Effector memory CD4-positive, alpha-beta T cell (primary cell): ENCODE measurements at places on chromosomes 2 and 18.

DNA sequence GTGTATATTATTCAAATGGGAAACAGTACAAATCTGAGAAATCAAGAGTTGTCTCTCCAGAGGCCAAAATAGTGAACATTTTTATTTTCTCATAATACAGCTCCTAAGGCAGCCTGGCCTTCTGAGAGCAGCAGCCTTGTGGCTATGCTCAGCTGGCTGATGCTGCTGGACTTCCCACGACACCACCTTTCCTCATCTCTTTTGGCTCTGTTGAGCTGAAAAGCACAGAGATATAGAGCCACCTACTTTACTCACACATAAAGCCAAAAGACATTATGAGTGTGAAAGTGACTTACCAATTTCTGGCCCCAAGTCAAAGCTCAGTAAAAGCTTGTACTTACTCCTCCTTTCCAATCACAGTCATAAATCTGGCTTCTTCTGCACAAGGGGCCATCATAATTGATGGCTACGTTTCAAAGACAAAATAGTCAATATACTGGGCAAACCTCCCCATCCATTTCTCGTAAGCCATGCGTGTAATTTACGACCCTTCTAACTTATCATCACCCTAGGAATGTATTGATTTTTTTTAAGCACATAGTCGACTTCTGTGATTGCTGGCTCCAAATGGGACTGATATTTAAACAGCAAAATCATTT is 18.6 kb upstream of the REG3A start:
- no peaks in the 10 kb centered on the region for H3K27me3 ChIP-seq
- no peaks in the 10 kb centered on the region for H3K4me1 ChIP-seq
- no peak for DNase-seq
- no peaks in the 10 kb centered on the region for H3K36me3 ChIP-seq
- H3K4me3 ChIP-seq, result no peak overlapping the region

DNA sequence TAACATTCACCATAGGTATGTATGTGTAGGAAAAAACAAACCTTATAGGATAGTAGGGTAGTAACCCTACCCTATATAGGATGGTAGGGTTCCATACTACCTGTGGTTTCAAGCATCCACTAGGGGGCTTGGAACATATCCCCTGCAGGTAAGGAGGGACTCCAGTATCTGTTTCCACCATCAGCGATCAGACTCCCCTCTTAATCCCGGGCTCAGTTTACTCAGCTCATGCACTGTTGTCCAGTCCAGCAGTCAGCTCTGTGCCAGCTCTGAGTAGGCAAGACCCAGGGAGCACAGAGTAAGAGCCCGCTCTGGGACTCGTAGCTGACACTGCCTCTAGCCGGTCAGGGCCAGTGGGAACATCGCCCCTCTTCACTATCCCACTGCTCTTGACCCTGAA is 61.7 kb downstream of the MEX3C start:
- no peak overlapping the region for H3K27ac ChIP-seq
- H3K4me1 ChIP-seq, result no peaks in the 10 kb centered on the region
- DNase-seq, result no peak
- H3K36me3 ChIP-seq, result no peaks in the 10 kb centered on the region

DNA sequence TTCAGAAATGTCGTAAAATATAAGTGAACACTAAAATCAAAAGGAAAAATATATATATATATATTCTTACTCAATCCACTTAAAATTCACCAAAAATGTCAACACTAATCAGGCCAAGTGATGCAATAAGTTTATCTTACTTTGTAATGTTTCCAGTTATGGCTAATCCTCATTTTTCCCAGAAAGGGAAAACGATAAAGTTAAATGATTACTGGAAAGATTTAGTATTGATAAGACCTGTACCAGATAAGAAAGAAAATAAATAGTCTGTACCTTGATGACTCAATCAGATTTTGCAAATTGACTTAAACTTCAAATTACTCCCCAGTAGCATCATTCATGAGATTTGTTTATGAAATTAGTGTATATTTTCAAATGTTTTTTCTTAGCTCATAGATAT is 407.0 kb downstream of the LRP1B start:
- no peak overlapping the region for H3K27ac ChIP-seq
- no peak for DNase-seq
- no peaks in the 10 kb centered on the region for H3K27me3 ChIP-seq
- no peaks in the 10 kb centered on the region for H3K4me1 ChIP-seq
- no peaks in the 10 kb centered on the region for H3K36me3 ChIP-seq
- H3K4me3 ChIP-seq, result no peak overlapping the region

GRCh38 chr2:238668426-238668825 is 179.5 kb upstream of the TWIST2 start:
- no peaks in the 10 kb centered on the region for H3K4me1 ChIP-seq
- no peak overlapping the region for H3K4me3 ChIP-seq
- H3K36me3 ChIP-seq, result no peaks in the 10 kb centered on the region
- no peak for DNase-seq
- no peaks in the 10 kb centered on the region for H3K27me3 ChIP-seq

GRCh38 chr2:53629501-53629900 is 138.1 kb upstream of the CHAC2 start:
- DNase-seq, result no peak
- no peak overlapping the region for H3K27ac ChIP-seq
- H3K4me3 ChIP-seq, result no peak overlapping the region
- H3K36me3 ChIP-seq, result no peaks in the 10 kb centered on the region

GRCh38 chr2:20213651-20214565 is 11.0 kb downstream of the SDC1 start:
- no peak for DNase-seq
- no peak overlapping the region for H3K4me3 ChIP-seq
- no peaks in the 10 kb centered on the region for H3K4me1 ChIP-seq
- no peaks in the 10 kb centered on the region for H3K36me3 ChIP-seq
- no peaks in the 10 kb centered on the region for H3K27me3 ChIP-seq

- no peak overlapping the region for H3K27ac ChIP-seq
- no peaks in the 10 kb centered on the region for H3K4me1 ChIP-seq
- H3K36me3 ChIP-seq, result no peaks in the 10 kb centered on the region
- no peak for DNase-seq
- H3K27me3 ChIP-seq, result no peaks in the 10 kb centered on the region
- H3K4me3 ChIP-seq, result no peak overlapping the region
Observed at GRCh38 chr2:26628561-26629345, 12.4 kb downstream of the CIB4 start.

GRCh38 chr2:43370146-43370545 is 143.7 kb upstream of the ZFP36L2 start:
- no peak overlapping the region for H3K4me3 ChIP-seq
- H3K27ac ChIP-seq, result no peak overlapping the region
- no peaks in the 10 kb centered on the region for H3K4me1 ChIP-seq
- no peak for DNase-seq

GRCh38 chr2:120979921-120980320 is 244.3 kb downstream of the GLI2 start:
- no peaks in the 10 kb centered on the region for H3K4me1 ChIP-seq
- no peak for DNase-seq
- no peak overlapping the region for H3K4me3 ChIP-seq

GRCh38 chr2:37664231-37664643 is 7.2 kb downstream of the CDC42EP3 start:
- H3K4me3 ChIP-seq, result no peak overlapping the region
- H3K36me3 ChIP-seq, result no peaks in the 10 kb centered on the region
- no peaks in the 10 kb centered on the region for H3K27me3 ChIP-seq
- H3K27ac ChIP-seq, result no peak overlapping the region
- no peak for DNase-seq

- H3K27ac ChIP-seq, result no peak overlapping the region
- no peak overlapping the region for H3K4me3 ChIP-seq
- no peaks in the 10 kb centered on the region for H3K36me3 ChIP-seq
- no peaks in the 10 kb centered on the region for H3K4me1 ChIP-seq
- H3K27me3 ChIP-seq, result no peaks in the 10 kb centered on the region
- no peak for DNase-seq
Observed at GRCh38 chr18:61847164-61847791, 45.5 kb downstream of the RNF152 start.

DNA sequence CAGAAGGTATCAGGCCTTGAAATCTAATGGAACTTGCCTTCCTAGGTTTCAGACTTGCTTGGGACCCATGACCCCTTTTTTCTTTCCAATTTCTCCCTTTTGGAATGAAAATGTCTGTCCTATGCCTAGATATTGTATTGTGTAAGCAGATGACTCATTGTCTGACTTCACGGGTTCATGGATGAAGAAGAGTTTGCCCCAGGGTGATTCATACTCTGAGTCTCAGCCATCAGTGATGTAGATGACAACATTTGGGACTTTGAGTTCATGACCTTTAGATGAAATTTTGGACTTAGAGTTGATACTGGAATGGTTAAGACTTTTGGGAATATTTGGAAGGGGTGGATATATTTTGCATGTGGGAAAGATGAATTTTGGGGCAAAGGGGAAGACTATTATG is 11.2 kb upstream of the SCYGR5 start:
- H3K27me3 ChIP-seq, result no peaks in the 10 kb centered on the region
- no peaks in the 10 kb centered on the region for H3K36me3 ChIP-seq
- no peaks in the 10 kb centered on the region for H3K4me1 ChIP-seq
- no peak overlapping the region for H3K27ac ChIP-seq

DNA sequence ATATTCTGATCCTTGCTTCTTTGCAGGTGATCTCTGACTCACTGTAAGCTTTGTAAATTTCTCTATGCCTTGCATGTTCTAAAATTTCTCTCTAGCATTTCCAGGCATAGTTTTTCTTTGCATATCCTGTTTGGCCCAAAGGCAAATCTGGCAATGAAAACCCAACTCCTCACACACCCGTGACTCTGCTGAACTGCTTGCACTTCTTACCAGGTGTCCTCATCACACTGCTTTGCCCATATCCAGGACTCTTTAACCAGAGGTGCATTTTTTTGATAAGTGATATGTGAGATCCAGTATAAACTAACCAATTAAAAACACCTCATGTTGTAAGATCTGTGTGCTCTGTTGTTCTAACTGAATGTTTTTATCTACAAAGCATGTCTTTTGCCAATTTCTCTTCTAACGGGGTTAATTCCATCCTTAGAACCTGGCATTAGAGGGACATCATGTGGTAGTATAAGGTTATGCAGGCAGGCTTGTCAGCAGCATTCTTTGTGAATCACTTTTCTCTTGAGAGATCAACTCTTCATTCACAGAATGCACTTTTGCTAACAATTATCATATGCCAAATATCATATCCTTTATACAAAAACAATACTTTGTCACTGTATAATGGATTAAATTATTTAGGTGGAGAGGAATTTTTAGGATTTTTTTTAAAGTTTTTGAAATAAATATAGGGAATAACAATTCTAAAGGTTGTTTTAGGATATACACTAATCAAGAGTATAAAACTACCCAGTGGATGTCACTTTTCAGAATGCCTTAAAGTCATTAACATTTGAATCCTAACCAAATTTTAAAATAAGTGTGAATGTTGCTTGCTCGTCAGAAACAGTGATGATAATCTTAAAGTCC is 20.8 kb upstream of the TMX3 start:
- no peaks in the 10 kb centered on the region for H3K27me3 ChIP-seq
- no peak overlapping the region for H3K27ac ChIP-seq
- no peaks in the 10 kb centered on the region for H3K4me1 ChIP-seq

- H3K27me3 ChIP-seq, result no peaks in the 10 kb centered on the region
- H3K36me3 ChIP-seq, result no peaks in the 10 kb centered on the region
- no peak overlapping the region for H3K4me3 ChIP-seq
- no peak overlapping the region for H3K27ac ChIP-seq
- no peak for DNase-seq
- no peaks in the 10 kb centered on the region for H3K4me1 ChIP-seq
Observed at GRCh38 chr2:56021579-56021978, 98.0 kb upstream of the EFEMP1 start.
